ENCODE measurements at places on chromosomes 5 and 9.
A peak's percentile ranks its signal among the peaks of the same experiment; 100 is the strongest.

DNA sequence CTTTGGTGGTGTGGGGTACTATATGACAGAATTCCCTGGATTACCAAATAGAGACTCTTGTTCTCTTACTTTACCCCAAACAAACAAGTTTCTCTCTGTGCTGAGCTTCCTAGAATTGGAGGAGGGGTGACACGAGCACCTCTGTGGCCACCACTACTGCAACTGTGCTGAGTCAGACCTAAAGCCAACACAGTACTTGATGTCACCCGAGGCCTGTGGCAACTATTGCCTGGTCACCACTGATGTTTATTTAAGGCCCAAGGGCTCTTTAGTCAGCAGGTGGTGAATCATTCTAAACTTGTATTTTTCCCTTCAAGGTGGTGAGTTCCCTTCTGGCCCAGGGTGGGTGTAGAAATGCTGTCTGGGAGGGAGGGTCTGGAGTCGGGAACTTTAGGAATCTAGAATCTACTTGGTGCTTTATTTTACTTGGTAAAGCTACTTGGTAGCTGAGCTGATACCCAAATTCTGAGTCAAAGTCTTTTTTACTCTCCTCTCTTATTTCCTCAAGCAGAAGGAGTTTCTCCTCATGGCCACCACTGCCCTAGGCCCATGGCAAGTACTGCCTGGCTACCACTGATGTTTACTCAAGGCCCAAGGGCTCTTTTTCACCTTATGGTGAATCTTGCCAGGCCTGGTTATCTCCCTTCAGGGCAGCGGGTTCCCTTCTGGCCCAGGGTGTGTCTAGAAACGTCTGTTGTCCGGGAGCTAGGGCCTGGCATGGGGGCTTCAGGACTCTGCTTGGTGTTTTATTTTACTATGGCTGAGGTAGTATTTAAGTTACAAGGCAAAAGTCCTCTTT, 9.8 kb downstream of the LURAP1L start:
- DNase-seq = no peak

DNA sequence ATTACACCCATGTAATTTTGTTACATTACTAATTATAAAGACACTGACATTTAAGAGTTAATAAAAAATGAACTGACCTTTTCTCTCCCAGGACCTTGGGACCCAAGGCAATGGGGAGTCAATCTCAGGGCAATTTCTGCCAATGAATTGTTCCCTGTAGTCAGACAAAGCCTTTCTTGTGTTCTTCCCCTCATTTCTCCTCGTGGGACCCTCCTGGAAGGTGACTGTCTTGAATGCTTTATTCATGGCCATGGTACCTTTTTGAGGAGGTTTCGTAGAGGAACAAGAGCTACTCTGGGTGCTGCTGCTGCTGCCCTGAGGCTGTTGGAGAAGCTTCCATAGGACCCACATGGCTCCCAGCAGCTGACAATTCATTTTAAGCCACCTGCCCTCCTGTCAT, 190.3 kb downstream of the SNX18 start:
- no peak for DNase-seq

- DNase-seq = no peak
Observed at GRCh38 chr5:26014206-26014605, 1024.2 kb downstream of the CDH9 start.

- DNase-seq = peak; percentile 60
Observed at GRCh38 chr5:54944364-54944763, 41.0 kb downstream of the ESM1 start.

- peak; percentile 8 for DNase-seq
Observed at GRCh38 chr9:108994695-108995094, 18.6 kb downstream of the CTNNAL1 start.

Measured in activated CD4-positive, alpha-beta T cell treated with anti-CD3 and anti-CD28 coated beads, Interleukin-2, amount 10 ng/mL, durations not matched to agents 7 days and 5 days (primary cell).